ENCODE measurements at places on chromosomes 5 and 9. TPM values are rescaled to one million over a fixed set of nuclear protein-coding genes. Genes with fewer than 3 reads are reported as not detected.

The BRINP1 gene
- total RNA-seq: 0.20 TPM

The PCDHGA7 gene
- total RNA-seq: not detected

The NREP gene
- total RNA-seq: 152 TPM

DNA sequence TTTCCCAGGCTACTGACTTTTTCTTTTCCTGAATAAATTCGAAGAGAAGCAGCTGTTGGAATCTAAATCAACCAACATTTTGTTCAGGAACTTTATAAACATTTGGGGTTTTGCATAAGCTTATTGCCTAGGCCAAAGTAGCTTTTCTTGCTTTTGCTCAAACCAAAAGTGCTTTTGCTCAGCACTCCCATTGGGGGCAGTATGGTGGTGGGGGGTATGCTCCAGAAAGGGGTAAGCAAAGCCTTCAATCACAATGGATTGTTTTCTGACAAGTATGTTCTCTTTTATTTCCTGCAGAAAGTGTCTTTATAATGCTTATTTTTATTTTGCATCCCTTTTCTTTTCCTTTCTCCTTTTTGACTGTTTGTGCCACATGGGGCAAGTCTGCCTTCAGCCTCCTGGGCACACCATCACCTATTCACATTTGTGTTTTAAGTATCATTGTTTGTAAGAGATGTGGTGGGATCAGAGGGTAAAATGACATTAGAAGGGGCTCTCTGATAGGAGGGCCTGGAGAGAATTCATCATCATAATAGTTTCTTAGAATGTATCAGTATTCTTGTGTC is 86.0 kb downstream of the PRDM6 start:
- no peak for DNase-seq

DNA sequence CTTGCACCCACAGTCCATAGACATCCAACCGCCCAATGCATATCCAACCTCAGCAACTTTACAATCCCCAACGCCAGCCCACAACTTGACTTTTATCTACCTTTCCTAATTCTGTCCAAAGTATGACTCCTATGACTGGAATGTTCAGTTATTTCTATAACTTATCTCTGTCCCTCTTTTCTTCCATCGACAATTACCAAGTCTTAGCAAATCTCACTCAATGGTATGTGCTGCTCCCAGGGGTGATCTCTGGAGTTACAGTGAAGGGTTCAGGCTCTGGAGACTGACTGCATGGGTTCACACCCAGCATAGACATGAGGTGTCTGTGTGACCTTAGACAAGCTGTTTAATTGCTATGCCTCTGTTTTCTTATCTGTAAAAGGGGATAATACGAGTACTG is 106.9 kb downstream of the SPOCK1 start:
- DNase-seq: peak; percentile 22

- no peak for DNase-seq
Measured at GRCh38 chr9:123864251-123864650, 65.7 kb downstream of the DENND1A start.

- no peak for DNase-seq
Measured at GRCh38 chr5:35618781-35619180, 1.1 kb downstream of the SPEF2 start.

DNA sequence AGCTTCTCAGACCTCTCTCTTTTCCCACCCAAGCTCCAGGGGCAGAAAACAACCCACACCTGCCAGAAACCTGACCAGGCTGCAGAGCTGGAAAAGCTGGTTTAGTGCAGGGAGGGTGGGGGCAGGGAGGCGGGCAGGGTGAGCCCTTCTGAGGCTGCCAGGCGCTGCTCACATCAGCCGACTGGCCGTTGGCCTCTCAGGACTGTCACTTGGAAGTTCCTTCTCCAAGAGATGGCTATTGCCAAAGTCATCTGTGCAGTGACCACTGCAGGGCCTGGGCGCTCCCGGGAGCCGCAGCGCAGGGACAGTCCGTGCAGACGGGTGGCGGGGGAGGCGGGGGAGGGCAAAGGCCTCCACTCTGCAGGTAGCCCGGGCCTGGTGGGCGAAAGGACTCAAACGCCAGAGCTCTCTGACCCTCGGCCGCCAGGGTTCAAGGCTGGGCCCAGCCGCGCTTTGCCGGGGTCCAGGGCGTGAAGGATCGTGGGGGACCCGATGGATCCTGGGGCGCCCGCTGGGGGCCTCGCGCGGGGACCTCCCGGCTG is 205.0 kb upstream of the IER5L start:
- DNase-seq: no peak

GRCh38 chr9:7341571-7341970 is 458.0 kb downstream of the DMAC1 start:
- no peak for DNase-seq

DNA sequence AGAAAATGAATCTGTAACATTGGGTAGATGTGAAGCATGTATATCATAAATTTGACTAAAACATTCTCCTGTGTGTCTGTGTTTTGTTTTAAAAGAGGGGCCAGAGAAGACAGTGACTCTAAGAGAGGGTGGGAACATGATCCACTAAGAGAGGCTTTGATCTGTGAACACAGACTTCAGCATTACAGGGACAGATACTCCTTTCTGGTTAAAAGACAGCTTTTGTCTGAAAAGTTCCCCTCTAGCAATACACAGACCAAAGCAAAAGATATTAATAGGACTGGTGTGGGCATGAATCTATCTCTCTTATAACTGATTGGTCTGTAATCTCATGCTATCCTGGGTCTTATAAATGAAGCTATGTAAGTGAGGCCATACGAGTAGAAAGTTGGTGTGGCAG is 150.9 kb downstream of the NUDT12 start:
- DNase-seq: no peak

DNA sequence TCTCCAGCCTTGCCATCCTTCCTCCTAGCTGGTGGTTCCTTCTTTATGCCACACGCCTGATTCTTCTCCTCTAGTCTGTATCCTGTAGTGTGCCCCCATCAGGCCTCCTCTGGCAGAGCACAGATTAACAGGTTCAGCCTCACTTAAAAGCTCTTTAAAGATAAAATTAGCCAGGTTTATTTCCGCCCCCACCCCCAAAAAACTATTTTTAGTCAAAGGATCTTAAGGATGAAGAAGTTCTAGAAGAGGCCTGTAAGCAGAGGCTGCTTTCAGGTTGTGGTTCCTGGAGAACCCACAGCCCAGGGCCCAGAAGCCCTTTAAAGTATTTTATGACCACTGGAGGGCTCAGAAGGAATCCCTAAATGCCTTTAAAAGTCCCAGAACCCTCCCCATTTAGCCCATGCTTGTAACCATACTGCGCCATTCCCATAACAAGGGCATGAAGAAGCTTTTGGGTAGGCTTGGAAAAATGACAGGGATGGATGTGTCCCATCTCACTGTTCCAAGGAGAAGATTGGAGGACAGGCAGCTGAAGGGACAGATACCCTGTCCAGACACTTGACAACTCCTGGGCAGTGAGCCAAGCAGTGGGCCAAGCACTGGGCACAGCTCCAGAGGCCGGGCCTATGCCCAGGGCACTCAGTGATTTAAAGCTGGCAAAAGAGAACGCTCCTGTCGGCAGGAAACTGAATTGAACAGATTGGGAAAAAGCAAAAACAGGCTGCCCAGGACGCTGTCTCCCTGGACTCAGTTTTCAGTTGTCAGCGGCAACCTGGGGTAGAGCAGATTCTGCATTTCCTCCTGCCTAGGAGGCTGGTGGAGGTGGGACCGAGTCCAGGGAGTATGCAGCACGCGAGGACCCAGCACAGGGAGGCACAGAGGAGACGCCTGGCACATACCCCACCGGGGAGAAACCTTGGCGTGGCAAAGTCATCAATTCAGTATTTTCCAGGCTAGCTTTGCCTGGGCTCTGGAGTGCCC is 106.3 kb upstream of the SSBP2 start:
- DNase-seq: peak; percentile 84

- no peak for DNase-seq
Measured at GRCh38 chr9:95045751-95046150, 271.8 kb downstream of the FANCC start.

All from M059J (cell line).